CD4-positive, alpha-beta T cell treated with Interferon alpha-2 for 1 hour (primary cell): ENCODE measurements at places on chromosomes 13 and 19.

GRCh38 chr19:13398780-13399726, 107.2 kb downstream of the CACNA1A start:
- DNase-seq: no peak

GRCh38 chr13:112065521-112065866, 1.5 kb upstream of the SOX1 start:
- DNase-seq: no peak

- DNase-seq: no peak
Observed at GRCh38 chr19:40625406-40626120, 24.4 kb downstream of the LTBP4 start.

GRCh38 chr13:40052954-40053353, 397.5 kb downstream of the COG6 start:
- DNase-seq: no peak

DNA sequence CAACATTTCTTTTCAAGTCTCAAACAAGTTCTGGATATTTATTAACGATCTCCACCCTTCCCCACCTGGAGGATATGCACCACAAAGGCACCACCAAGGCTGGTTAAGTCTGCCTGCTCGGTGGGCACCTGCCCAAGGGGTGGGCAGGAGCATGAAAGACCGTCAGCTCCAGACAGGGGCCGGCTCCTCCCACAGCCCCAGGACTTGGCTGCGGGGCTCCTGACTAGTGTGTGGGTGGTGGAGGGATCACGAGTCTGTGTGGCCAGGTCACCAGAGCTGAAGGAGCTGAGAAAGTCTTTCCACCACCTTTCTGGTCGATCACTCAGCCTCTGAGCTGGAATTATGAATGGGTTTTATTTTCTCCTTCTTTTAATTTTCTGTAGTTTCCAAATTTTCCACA, 7.8 kb downstream of the SLC7A1 start:
- DNase-seq: no peak

- DNase-seq: no peak
Observed at GRCh38 chr13:85536706-85537105, 262.5 kb downstream of the SLITRK6 start.

GRCh38 chr19:4052993-4053422, 13.7 kb downstream of the ZBTB7A start:
- no peak for DNase-seq

DNA sequence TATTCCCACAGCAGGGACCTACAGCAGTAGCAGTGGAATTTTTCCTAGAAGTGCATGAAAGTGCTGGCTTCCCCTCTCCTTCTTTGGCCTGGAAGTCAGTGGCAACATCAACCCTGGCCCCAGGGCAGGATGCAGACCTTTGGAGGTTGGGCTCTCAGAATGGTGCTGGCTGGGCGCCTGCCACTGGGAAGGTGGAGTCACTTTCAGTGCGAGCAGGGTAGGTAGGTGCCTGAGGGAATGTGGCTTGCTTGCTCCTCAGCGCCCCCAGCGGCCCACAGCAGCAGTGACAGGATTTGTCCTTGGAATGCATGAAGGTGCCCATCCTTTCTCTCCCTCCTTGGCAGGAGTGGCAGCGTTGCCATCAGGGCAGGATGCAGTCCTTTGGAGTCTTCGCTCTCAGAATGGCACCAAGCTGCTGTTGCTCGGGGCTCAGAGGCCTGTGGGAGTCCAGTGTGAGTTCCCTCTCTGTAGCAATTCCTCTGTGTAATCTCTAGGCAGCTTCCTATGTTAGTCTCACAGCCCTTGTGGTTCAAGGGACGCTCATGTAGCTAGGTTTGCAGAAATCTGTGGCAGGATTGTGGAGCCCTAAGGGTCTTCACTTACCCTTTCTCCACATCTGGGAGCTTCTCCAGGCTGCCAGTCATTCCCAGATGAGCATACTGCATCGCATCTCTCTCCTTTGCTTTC, 354.4 kb upstream of the DACH1 start:
- DNase-seq: no peak

DNA sequence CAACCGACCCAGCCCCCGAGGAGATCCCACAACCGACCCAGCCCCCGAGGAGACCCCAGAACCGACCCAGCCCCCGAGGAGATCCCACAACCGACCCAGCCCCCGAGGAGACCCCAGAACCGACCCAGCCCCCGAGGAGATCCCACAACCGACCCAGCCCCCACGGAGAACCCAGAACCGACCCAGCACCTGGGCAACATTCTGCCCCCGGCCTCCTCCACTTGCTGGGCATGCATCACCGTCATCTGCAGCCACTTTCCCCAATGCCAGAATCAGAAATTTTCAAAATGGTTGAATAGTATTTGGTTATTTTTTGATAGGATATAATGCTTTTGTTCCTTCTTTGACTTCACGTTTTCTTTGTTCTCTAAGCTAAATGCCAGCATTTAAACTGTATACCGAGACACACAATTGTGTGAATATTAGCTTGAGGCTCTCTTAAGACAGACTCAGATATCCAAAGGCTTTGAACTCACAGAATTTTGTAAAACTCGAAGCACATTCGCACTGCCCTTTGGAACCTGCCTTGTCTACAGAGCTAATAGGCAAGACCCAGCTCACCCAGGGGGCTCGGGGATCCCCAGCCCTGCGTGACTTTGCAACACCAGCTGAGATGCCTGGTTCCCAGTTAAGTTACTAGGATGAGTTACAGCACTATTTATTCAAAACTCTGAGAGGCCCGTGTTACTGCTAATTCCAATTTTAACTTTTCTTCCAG, 15.5 kb upstream of the RASA3 start:
- no peak for DNase-seq

DNA sequence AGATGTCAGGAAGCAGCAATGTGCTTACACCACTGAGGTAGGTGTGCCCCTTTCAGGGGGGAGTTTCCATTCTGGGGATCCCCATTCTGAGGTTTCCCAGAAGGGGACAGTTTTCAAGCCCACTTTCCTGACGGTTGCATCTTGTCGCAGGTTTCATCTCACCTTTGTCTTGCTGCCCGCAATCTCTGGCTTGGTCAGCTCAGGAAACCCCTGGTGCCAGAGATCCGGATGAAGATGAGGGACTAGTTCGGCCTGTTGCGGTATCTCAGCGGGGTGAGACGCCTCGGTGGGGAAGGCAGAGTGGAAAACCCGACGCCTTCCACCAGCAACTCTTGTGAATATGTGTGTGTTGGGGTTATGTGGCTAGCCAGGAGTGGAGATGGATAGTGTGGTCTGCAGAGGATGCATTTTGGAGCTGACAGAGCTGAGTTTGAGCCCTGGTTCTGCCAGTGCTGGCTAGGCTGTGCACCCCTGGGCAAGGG, 13.1 kb downstream of the TNFSF9 start:
- DNase-seq: peak; percentile 8

DNA sequence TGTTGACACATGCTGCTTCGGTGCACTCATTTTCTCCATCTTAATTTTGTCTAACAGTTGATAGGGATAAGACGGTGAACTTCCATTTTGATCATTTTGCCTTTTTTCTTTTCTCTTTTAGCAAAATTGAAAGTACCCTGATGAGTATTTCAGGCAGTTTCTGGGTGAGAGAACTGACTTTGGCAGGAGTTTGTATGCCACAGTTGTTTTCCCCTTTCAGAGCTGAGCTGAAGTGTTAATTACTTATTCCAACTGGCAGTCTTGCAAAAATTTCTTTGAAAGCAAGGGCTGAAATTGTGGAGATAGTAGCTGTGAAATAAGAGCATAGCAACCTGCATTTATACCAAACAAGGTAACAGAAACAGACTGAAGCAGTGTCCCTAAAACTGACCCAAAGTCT, 180.2 kb downstream of the SLITRK5 start:
- no peak for DNase-seq

DNA sequence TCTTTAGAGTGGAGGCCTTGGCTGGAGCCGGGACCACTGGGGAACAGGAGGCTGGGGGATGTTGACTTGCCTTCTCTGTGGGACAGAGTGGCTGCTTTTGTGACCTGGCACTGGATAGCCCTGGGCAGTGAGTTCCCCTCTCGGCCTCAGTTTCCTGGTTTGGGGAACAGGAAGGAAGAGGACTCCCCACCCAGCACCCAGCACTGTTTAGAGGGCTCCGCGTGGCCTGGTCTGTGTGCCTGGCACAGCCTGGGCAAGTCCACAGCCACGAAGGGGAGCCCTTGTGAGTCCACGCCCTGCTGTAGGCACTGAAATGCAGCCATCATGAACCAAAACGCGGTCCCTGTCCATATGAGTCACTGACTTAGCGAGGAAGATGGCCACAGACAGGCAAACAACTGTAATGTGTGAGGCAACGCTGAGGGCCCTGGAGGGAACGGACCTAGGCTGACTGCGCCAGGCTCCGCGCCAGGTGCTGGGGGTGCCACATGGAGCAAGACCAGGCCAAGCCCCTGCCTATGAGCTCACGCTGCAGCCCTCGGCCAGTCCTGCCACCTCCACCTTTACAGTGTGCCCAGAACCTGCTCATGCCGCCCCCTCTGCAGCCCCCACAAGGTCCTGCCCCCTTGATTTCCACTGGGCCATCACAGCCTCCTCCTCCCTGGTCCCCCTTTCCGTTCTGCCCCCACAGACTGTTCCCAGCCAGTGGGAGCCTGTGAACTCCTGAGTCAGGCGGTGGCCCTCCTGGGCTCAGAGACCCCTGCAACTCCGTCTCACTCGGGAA, 35.5 kb downstream of the PAK4 start:
- DNase-seq: no peak

DNA sequence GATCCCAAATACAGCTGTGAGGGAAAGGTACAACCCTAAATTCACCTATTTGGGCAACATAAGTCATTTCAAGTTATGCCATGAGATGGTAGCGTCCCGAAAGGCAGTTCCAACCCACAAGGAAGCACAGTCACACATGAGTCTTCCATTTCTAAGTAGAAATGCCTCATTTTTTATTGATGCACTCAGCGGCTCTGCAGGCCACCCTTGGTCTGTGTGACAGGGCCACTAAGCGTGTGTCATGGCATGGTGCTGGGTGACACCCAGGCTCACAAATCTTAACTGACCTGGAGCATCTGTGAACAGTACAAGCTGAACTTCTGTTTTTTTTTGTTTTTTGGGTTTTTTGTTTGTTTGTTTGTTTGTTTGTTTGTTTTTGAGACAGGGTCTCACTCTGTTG, 15.1 kb downstream of the RAB20 start:
- no peak for DNase-seq

- peak; percentile 65 for DNase-seq
Observed at GRCh38 chr19:3801412-3802096, 15.4 kb upstream of the MATK start.

DNA sequence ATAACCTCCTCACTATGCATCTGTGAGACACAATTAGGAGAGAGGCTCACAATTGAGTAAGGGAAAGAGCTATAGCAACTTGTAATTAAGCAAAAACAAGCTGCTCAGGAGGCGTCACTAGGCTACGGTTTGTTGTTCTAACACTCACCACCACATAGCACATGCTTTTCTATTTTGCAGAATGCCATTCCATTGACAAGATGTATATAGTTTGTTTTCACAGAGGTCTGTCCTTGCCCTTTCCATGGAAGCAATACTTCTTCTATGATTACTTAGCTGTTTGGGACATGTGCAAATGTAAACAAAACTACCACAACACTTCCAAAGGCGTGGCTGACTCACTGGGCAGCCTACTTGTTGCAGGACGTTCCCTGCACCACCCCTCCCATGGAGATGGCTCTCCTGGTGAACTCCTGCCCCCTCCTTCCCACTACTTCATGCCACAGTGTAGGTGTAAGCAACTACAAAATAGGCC, 33.9 kb upstream of the FAM216B start:
- DNase-seq: no peak

DNA sequence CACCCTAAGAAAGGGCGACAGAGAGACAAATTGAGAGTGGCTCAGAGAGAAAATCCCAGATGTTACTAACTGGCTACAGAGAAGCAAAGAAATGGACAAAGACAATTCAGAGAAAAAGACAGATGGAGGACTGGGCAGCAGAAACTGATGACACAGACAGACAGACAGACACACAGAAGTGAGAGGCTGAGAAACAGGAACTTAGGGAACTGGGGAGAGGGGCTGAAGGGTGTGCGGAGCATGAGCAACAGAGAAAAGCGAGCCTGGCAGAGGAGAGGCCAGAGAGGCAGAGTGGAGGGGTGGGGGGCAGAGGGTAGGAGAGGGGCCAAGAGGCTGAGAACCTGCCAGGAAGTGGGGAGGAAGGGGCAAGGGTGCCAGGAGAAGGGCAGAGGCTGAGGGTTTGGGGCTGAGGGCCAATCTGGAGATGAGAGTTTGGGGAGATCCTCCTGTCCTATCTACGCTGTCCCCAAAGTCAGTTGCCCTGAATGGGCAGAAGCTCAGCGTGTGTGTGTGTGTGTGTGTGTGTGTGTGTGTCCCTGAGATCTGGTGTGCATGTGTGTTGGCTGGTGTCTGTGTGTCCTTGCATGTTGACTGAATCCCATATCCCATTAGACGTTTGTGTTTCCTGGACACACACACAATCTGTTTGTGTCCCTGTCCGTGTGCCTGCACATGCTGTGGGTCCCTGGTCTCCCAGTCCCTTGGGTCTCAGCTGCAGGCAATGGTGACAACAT, 5.6 kb upstream of the ERFL start:
- no peak for DNase-seq

DNA sequence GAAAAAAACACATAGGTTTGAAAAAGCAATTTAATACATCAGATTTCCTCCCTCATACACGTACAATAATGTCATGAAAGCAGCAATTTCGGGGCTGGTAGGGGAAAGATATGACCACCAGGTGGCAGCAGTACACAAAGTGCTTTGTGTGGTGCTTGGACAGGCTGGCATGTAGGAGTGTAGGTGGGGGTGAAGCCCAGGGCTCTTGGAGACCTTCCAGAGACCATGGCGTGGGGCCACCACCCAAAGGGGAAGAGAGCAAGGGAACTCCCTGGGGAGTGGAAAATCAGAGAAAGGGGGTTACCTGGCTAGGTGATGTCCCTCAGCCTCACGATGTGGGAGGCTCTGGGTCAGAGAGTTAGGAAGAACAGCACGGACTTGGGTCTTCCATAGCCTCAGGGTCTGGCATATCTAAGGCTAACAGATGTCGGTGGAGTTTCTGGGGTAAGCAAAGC, 11.8 kb upstream of the CCNA1 start:
- peak; percentile 59 for DNase-seq

DNA sequence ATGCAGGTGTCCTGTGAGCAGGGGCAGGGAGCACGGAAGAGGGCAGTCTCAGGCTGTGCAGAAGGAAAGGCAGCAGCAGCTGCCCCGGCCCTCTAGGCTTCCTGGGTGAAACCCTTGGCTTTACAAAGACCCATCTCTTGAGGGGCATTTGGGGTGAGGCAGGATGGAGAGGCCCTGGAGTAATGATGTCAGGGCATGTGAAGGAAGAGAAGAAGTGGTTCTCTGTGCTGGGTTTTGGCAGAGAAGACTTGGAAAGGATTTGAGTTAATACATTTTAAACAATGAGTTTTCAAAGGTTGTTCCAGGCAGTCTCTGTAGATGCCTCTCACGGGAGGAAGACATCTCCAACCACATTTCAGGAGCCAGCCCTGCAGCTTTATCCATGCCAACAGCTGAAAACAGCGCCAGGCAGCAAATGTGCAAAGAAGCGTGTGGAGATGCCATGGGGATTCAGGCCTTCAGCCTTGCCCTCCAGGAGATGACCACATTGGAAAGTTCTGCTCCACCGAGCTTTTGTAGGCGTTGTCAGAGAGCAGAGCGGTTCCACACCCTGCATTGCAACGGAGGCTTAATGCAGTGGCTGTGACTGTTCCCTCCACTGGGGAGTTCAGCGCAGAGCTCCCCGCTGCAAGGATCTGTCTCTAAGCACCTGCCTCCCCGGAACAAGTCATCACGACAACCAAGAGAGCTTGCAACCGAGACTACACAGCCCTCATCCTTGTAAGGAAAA, 322.8 kb downstream of the UQCRFS1 start:
- no peak for DNase-seq
